A172 (cell line): ENCODE measurements at places on chromosomes 1 and 21. TPM values are rescaled to one million over a fixed set of nuclear protein-coding genes. Genes with fewer than 3 reads are reported as not detected.

Gene C1orf115
- 0.74 and 1.2 TPM in 2 replicates for total RNA-seq

Gene USH2A
- 6.9 and 8.1 TPM in 2 replicates for total RNA-seq

Gene AGT
- total RNA-seq = 14.6 and 15.2 TPM in 2 replicates

Gene EXTL2
- total RNA-seq = 20.9 and 24.3 TPM in 2 replicates

Gene DCST1
- not detected in 2 replicates for total RNA-seq
